ENCODE measurements at places on chromosomes 16 and 17.

GRCh38 chr17:76888661-76889060 lies 20.5 kb downstream of the MGAT5B start:
- DNase-seq = no peak

DNA sequence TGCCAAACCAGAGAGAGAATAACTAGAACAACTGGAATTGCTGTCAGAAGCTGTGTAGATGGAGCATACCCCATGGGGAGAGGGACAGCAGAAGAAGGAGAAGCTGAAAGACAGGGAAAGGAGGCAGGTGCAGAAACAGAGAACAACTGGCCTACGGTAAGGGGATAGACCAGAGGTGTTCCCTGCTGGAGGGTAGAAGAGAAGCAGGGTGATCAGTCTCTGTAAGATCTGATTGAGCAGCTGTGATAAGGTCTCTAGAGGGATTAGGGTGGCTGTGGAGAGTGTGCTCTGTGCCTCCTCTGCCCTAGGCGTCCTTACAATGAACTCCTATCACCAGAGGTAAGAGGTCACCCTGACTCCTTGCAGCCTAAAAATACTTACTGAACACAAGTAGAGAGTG lies 30.4 kb upstream of the HS3ST3B1 start:
- DNase-seq = no peak

DNA sequence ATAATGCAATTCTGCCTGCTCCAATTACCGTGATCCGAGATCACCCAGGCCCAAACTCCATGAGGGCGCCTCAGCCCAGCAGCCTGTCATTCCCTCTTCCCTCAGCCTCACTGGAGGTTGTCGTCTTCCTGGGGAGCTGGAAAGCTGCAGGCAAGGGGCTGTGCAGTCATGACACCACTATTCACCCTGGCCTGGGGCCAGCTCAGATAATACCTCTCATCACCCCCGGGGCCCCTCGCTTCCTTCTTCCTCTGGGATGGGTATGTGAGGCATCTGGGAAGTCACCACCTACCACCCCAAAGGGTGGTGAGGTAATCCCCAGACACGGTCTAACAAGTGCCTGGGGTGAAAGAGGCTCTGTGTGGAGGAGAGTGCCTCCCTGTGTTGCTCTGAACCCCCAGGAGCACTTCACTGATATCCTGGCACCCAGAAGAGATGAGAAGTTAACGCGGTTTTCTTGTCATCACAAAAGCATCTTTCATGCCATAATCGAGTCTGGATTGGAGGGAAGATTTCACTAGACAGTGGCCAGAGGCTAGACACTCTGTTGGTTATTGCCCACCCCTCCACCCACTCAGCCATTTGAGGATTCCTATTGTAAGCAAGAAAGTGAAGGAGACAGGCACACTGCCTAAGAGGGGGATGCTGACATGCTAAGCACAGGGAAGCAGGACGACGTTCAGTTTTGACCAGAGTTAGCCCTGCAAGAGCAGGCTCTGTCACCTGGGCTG lies 18.4 kb downstream of the CFAP20 start:
- no peak for DNase-seq

GRCh38 chr16:17983847-17984639 lies 352.5 kb downstream of the NPIPA8 start:
- DNase-seq = no peak

GRCh38 chr17:82012640-82013295 lies 9.9 kb downstream of the CENPX start:
- no peak for DNase-seq

DNA sequence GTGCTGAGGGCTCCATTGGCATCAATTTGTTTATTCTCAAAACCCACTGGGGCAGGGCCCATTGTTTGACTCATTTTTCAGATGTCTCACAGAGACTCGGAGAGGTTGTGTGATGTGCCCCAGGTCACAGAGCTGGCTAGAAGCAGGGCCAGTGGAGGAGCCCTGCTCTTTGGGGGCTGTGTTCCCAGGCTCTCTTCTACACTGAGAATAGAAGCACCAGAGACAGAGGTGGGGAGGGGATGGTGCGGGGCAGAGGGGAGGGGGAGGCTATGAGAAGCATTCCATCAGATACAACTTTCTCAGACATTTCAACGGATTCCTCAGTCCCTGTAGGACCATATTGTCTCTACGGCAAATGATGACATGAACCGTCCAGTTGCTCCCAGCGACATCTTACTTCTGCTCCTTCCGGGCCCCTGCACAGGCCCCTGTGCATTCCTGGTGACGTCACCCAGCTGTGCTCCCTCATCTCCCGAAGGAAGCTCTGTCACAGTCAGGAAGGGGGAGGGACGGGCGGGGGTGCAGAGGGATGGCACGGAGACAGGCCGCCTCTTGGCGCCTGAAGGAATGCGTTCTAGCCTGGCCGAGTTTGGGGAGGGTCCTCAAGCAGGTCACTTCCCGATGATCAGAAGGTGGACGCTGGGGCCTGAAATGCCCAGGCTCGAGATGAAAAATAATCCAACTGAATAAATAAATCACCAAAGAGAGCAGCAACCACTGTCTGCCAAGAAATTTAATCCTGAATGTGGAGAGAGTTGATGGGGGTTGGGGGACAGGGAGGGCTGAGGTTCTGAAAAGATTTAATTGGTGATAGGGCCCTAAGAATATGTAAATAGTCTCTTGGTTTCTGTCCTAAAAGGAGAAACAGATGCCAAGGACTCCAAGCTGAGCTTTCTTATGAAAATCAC lies 114.1 kb downstream of the NOG start:
- no peak for DNase-seq

DNA sequence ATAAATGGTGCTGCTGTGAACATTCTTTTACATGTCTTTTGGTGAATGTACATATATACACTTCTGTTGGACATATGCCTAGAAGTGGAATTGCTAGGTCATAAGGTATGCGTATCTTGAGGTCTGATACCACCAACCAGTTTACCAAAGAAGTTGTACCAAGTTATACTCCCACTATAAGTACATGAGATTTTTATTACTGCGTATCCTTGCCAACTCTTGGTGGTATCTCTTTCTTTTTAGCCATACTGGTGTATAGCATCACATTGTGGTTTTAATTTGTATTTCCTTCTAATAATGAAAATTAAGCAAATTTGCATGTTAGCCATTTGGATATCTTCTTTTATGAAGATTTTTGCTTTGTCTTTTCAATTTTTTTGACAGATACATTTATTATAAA lies 80.5 kb downstream of the ATF7IP2 start:
- no peak for DNase-seq

DNA sequence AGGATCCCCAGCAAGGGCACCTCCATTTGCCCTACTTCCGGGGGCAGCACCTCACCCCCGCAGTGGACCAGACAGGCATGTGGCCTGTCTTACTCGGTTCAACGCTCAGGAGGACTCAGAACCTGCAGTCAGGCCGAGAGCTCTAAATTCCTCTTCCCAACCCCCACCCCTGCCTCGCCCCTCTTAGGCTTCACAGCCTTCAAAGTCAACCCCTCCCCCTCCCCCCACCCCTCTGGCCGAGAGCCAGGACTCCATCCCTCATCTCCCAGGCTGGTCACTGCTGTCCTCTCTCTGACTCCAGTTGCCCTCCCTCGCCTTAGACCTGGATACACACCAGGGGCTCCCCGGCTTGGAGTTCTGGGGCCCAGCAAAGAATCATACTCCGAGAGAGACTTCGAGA lies 8.1 kb upstream of the HS3ST6 start:
- DNase-seq = no peak

GRCh38 chr16:65305266-65305959 lies 183.6 kb upstream of the CDH11 start:
- DNase-seq = no peak

DNA sequence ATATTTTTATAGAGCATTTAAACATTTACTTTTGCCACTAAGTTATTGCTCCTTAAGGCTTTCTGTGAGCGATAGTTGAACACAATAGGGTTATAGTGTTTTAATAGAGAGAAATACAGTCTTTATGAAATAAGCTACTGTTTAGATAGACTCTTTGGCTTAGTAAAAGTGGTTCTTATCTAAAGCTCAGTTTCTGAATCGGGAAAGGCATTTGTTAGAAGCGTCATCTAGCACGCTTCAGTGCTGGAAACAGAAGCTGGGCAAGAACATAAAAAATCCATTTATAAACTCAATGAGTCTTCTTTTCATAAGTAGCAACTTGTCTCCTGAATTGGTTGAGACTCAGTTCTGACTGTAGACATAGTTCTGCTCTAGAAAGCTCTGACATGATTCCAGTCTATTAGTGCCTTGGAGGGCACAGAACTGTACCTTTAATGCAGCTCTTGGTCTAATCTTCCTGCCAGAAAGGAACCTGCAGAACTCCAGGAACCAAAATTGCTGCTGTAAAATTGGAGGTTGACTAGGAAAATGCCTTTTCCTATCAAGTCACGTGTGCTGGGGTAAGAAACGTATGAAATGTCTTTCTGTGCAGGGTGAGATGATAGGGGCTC lies 55.4 kb upstream of the DNAJA2 start:
- DNase-seq = no peak

DNA sequence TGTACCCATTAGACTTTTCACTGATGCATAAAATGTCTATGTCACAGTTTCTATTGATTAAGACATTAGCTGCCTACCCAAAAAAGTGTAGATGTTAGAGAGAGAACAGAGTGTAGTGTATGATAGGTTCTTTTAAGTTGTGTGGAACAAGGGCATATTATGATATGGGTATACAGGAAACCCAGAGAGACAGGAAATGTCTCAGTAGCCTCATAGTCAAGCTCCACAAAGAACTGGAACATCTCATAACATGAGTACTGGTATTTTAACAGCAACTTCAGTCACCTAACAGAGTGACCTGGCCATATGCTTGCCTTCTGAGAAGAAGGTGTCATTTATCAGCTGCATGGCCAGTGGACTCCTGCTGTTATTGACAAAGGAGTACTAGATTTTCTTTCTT lies 128.1 kb downstream of the RGS9 start:
- DNase-seq = no peak

DNA sequence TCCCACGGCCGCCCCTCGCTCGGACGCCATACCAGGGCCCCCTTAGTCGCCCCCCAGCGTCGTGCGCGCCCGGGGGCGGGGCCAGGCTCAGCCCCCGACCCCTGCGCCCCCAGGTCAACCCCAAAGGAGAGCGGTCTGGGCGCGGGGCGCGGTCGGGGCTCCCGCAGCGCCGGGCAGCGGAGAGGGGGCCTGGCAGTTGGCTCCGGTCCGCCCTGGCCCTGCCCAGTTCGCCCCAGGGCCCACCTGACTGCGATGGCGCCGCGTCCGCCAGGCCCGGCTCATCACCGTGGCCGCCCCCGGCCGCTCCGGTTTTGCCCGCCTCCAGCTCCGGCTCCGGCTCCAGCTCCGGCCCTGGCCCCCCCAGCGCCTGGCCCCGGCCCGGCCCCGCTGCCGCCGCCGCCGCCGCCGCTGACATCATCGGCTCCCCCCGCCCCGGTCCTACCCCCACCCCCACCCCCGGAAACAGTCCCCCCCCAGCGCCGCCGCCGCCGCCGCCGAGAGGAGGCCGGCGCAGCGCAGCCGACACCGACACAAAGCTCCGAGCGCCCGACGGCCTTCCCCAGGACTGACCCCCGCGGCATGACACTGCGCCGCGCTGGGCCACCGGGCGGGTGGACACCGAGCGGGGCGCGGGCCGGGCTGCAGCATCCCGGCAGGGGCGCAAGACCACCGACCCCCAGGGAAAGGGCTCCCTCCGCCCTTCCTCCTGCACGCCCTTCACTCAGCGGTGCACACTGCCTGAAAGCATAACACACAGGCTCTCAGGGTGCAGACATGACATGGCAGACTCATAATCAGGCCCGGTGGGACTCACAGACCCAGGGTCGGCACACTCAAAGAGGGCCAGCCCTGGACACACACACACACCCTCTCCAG lies at the start of gene ZBTB4:
ZBTB4 (minus strand) TSS at position 419 of the 876 bp plus-strand sequence. CDS start 12,830 bp downstream, outside the sequence.
- DNase-seq = no peak

- no peak for DNase-seq
Observed at GRCh38 chr16:57686577-57686976, 8.0 kb upstream of the DRC7 start.

GRCh38 chr16:72884573-72884972 lies 163.4 kb downstream of the ZFHX3 start:
- peak; percentile 64 for DNase-seq

Data from NCI-H1092 (cell line).